ENCODE measurements at places on chromosomes 1 and 21.

DNA sequence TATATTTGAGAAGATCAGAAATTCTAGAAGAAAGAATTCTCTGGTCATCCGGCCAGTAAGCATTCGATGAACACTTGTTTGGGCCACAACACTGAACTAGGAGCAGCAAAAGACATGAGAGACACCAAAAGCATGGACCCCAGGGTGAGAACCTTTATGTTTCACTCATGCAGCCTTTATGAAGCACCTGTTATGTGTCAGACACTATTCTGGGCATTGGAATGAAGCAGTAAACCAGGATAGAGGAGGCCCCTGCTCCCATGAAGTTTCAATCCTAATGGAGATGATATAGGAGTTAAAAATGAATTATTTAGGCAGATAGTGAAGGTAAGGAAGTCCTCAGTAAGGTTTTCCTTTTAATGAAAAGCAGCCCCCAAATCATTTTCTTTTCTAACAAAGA is 43.6 kb downstream of the OLFML3 start:
- no peak for DNase-seq

DNA sequence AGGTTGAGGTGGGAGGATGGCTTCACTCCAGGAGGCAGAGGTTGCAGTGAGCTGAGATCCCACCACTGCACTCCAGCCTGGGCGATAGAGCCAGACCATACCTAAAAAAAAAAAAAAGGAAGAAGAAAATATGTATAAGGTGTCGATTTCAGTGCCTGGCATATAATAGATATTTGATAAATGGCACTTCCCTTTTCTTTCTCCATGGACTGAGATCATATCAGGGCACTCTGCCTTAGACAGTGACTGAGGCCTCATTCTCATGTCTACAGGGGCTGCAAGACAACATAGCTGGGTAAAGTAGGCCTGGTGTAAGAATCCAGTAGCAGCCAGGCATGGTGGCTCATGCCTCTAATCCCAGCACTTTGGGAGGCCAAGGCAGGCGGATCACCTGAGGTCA is 21.2 kb downstream of the PCAT6 start:
- no peak for DNase-seq

DNA sequence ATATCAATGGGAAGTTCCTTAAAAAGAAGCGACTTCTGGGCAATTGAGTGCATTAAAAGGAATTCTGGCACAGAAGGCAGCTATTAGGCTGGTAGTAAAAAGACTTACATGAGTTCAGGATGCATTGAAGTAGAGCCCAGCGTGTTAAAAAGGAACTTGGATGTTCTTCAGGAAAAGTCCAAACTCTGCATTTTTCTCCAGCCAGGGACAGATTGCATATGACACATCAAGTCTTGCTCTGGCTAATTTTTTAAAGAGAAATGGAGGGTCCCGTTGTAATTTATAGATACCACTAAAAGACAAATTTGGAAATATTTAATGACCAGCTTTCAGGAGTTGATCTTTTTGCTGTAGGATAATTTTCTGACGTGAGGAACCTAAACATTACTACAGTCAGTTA is 1.2 kb downstream of the TPRG1L start:
- no peak for DNase-seq

DNA sequence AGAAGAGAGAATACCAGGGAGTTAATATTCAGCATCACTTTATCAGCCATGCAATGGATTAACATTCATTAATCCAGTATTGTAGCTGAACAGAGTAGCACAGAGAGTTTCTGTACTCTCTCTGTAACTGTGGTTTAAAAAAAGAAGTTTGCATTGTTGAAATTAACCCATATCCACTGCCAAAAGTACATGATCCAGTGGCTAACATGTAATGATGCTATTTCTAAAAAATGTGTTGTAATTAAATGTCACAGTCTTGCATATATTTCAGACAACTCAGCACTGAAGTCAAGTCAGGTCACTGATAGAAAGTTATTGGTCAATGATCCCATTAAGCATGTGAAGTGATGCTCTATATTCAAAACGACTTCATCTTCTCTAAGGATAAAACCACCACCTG is 141.3 kb downstream of the NRIP1 start:
- no peak for DNase-seq

DNA sequence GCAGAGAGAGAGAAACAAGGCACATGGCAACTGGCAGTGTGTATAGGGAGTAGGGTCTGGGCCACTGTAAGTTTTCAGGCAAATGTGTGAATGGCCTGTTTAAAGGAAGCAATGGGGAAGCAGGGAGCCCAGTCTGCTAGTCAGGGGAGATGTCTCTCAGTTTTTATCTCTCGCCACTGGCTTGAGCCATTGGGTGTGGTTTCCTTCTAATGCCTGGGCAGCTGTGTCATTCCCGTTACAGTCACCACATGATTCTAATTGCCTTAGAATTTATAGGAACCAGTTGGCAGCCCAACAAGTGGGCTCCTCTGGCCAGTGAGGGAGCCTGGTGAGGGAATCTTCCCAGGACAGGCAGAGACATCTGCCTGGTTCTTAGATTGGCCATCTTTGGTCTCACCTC is 182.4 kb downstream of the DISC1 start:
- DNase-seq: no peak

DNA sequence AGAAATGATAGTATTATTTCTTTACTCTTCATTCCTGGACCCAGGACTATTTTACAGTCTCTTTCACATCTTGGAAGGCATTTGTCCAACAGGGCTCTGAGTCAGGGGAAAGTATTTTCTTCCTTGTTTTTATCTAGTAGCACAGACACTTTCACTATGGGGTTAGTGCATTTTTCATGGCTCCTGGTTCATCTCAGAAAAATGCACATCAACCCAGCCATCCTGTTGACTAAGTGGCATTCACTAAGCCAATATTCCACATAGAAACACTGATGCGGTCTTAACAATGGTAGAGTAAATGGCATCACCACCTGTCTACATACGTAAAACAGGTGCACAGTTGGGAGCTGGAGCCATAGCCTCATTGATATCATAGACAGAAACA is 87.4 kb upstream of the C1orf21 start:
- no peak for DNase-seq

GRCh38 chr1:71046891-71047634 is 553 bp downstream of the PTGER3 start:
- DNase-seq: no peak

- DNase-seq: no peak
Measured at GRCh38 chr1:21875621-21876063, 61.5 kb downstream of the HSPG2 start.

DNA sequence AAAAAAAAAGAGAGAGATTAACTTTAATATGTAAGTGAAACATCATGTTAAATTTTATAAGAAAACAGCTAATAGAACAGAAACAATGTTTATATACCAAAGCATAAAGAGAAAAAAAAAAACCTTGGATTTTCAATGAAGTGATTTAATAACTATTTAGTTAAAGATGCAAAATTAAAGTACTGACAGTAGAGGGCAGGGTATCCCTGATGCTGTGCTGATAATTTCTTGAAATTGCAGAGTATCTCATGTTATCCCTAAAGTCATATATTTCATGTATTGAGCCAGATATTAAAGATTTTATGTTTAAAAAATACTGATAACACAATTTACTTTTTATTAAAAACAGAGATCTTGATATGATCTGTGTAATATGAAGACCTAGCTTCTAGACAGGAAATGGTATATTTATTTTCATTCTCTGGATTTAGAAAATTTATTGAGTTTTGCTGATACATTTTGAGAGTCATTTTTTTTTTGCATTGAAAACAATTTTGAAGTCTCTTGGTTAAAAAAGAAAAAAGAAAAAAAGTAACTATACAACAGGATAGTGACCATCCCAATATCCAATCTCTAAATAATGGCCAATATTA is 273.2 kb downstream of the USP25 start:
- DNase-seq: no peak

- DNase-seq: no peak
Measured at GRCh38 chr1:160363951-160364735, 2.7 kb upstream of the NHLH1 start.

Measured in stimulated activated naive CD4-positive, alpha-beta T cell treated with Interleukin-2 at 50 U/mL for 16 hours (primary cell).